Common myeloid progenitor, CD34-positive (primary cell): ENCODE measurements at places on chromosomes 3 and 15.

GRCh38 chr3:166270429-166270828 is 433.2 kb upstream of the BCHE start:
- DNase-seq: peak; percentile 21

DNA sequence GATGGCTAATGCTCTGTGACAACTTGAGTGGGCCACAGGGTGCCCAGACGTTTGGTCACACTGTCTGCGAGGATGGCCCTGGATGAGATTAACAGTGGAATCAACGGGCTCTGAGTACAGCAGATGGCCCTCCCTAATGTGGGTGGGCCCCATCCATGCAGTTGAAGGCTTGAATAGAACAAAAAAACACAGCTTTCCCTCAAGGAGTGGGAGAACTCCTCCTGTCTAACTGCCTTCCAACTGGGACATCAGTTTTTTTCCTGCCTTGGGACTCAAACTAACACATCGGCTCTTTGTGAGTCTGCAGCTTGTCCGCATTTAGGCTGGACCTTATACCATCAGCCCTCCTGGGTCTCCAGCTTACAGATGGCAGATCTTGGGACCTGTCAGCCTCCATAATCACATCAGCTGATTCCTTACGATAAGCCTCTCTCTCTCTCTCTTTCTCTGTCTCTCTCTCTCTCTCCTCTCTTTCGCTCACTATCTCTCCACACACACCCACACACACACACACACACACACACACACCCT is 20.8 kb downstream of the FAM174B start:
- no peak for DNase-seq

DNA sequence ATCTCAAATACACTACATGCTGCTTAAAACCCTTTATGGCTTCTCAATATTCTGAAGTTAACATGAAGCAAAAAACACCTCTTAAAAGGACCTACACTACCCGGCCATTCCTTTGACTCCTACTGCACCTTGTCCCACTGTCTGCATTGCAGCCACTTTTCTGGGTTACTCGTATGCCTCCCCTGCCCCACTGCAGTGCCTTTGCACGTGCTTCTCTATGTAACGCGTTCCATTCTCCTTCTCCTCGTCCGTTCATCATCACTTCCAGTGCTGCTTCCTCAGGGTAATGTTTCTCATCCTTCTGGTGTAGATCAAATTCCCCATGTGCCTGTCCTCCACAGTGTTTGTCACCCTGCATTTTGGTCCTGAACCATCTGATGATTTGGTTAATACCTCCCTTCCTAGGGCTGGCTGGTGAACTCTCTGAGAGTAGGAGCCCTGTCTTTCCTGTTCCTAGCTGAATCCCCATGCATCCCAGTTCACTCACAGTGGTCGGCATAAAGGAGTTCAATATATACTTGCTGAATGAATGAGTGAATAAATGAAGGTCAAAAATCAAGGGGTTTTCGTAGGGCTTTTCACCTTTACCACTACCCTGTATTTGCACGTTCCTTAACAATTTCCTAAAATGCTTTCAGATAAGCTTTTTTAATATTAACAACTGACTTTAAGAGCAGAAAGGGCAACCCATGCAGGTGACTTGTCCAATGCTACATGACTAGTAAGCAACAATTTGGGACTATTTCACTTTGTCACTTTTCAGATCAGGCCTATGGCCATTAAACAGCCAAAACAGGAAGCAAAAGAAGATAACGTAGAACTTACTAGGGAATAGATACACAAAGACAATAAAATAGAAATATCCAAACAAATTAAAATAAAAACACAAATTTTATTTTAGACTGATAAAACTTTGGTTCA is 2.4 kb upstream of the STT3B start:
- DNase-seq: no peak

GRCh38 chr15:62566248-62566647 is 401.2 kb upstream of the C2CD4B start:
- DNase-seq: no peak

GRCh38 chr3:65714134-65714533 is 324.6 kb downstream of the MAGI1 start:
- DNase-seq: no peak

- DNase-seq: no peak
Observed at GRCh38 chr3:127753338-127753737, 69.0 kb downstream of the MGLL start.

DNA sequence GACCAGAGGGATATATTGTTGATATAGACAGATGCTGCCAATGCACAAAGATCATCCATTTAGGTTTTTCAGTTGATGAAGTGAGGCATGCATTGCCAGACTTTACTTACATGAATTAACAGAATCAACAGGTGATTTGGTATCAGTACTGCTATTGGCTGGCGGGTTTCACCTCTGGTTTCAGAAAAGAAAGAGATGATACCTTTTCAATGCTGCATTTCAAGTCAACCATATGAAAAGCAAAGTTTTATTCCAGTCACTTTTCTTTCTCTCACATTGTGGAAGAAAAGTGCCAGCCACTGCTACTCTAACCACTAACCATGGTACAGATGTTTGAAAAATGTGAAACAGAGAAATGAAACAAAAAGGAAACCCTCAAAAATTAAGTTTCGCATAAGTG is 289.1 kb downstream of the TIGIT start:
- no peak for DNase-seq

- DNase-seq: no peak
Observed at GRCh38 chr15:88606070-88606794, 14.9 kb upstream of the AEN start.

DNA sequence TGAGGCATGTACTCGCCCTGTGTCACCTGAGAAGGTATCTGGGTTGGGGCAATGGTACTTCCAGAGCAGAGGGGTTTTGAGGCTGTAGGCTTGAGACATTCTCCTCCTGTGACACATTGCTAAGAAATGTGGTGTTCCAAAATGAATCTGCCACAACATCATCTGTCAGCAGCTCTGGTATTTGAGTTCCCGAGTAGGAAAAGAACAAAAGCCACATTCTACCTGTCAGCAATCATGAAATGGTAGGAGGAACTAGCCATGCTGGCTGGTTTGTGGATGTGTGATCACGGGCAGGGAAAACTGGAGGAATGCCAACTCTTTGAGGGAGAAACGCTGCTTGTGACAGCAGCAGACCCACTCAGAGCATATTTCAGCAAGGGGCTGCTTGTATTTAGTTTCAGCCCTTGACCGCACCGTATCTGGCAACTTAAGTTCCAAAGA is 579.4 kb upstream of the TBL1XR1 start:
- no peak for DNase-seq

GRCh38 chr3:126309861-126310655 is 47.1 kb downstream of the KLF15 start:
- no peak for DNase-seq

DNA sequence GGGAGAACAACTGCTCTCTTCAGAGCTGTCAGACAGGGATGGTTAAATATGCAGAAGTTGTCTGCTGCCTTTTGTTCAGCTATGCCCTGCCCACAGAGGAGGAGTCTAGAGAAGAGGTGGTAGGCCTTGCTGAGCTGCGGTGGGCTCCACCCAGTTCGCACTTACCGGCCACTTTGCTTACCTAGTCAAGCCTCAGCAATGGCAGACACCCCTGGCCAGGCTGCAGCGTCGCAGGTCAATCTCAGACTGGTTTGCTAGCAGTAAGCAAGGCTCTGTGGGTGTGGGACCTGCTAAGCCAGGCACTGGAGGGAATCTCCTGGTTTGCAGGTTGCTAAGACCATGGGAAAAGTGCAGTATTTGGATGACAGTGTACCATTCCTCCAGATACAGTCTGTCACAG is 12.3 kb upstream of the TMEM45A start:
- no peak for DNase-seq

GRCh38 chr15:88489321-88489720 is 21.8 kb downstream of the MRPS11 start:
- no peak for DNase-seq

GRCh38 chr3:100548053-100548452 is 55.6 kb downstream of the TMEM45A start:
- DNase-seq: peak; percentile 0

DNA sequence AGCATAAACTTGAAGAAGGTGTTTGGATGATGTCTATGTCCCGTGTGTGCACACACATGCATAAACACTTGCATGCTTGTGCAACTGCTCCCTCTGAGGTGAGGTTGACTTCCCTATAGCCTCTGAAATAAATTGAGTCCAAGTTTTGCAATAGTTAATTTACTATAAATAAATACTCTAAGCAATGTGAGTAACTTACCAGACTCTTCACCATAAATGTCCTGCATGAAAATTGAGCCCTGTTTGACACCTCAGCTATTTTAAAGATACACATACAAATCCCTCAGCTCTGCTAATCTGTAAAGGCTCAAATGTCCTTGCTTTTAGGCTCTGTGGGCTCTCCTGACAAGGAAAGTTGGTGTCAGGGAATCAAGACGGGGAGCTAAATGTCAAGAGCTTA is 37.1 kb downstream of the GJD2 start:
- no peak for DNase-seq

DNA sequence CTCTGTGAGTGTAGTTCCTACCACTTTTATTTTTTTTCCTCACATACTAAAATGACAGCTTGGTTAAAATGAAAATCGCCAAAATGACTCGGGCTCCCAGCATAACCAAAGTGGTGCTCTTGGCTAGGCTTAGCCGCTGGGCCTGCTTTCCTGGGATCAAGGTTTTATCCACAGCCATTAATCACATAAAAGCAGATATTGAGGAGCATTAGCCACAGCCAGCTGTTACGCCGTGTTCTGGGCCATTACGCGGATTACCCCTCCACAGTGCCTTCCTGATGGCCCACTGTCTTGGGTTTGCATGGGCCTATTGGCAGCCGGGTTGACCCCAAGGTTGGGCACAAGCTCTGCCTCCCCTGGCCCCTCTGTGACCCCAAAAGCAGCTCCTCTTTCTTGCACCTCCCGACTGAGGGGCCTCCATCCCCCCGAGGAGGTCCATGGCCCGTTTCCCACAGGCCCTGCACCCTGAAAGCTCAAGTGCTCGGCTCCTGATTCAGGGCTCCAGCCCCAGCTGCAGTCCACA is 30.4 kb upstream of the TRPM1 start:
- DNase-seq: no peak

GRCh38 chr3:161695811-161696210 is 199.2 kb downstream of the OTOL1 start:
- DNase-seq: no peak

GRCh38 chr3:49183873-49184272 is 12.5 kb downstream of the KLHDC8B start:
- DNase-seq: no peak

DNA sequence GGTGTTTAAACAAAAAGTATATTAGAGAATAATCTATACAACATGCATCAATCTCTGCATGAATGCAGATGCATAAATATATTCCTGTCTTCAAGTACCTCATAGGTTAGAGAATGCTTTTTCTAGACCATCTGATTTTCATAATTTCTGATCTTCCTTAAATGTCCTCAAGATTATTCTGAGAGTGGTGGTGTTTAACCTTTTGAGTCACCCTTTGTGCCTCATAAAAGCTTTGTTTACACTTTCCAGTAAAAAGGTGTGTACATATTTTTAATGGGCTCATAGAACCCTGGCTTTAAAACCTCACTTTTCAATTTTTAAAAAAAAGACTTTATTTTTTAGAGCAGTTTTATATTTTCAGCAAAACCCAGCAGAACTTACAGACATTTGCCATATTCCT is 41.0 kb upstream of the ABHD10 start:
- no peak for DNase-seq

GRCh38 chr3:187623285-187623814 is 46.8 kb downstream of the SST start:
- no peak for DNase-seq

DNA sequence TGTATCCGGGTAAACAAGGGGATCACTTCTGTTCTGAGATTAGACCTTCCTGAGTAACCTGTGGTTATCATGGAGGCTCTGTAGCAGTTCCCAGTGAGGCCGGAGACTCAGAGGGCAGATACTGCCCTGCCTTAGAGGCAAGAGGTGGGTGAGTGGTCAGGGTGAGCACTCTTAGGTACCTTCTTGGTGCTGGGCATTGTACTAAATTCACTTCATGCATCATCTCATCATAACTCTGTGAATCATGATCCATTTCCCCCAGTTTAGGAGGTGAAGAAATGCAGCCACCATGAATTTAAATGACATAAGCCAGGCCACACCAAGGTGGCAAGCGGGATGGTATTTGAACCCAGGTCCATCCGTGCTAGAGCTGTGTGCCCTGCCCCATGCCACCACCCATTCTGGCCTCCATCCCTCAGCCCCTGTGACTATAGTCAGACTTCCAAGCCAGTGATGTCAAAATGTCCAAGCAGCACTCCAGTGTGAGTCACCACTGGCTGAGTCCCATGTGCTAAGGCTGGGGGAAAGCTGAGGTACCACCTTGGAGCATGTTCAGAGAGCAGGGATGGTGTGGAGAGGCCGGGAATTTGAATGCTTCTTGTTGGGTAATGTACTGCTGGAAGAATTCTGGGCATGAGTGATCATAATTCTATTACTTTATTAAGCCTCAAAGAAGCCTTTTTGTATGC is 88.8 kb downstream of the EPHB1 start:
- no peak for DNase-seq

DNA sequence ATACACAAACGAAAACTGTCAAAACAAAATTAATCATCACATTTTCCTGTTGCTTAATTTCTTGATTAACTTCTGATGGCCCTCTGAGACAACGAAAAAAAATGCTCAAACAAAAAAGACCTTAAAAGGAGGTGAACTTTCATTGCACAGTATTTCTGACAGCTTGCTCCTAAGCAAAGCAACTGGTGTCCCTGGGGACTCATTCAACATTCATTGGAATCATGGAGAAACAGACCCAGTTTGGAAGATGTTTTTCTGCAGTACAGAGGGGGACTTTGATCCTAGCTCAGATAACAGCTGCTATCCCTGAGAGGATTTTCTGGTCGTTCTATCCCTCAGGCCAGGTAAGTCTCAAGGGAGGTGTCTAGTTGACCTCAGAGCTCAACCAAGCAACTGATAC is 378.7 kb upstream of the ATP11B start:
- DNase-seq: no peak

DNA sequence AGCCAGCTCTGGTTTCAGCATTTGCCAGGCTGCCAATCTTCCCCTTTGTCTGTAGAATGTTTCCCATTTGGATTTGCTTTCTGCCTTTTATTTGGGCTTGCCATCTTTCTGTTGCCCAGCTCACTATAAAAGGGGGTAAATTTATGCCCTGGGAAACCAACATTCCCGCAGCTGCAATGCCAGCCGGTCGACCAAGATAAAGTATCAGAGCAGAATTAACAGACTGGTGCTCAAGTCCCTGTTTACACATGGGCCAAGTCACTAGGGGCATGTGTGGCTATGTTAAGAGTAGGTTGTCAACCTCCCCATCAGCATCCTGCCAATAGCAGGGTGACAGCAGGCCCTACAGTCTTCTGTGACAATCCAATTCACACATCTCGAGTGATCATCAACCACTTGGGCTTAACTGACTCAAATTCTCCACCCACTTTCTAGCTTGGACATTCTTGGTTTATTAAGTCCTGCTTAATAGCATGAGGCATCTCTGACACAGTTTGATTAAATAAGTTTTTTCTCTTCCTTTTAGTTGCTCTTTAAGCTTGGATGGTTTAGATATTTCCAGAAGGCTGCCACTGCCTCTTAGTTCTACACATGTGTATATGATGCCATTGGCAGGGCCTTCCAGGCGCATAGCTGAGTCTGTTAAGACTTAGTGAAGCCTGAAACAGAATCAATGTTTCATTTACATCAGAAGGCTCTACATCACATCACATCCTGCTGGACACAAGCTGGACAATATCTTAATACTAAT is 24.1 kb upstream of the VEPH1 start:
- no peak for DNase-seq
